ENCODE measurements at places on chromosomes 1 and 21. TPM values are rescaled to one million over a fixed set of nuclear protein-coding genes. Genes with fewer than 3 reads are reported as not detected.

The PLA2G2C gene
- 0.14 TPM for total RNA-seq

The IFI44L gene
- 1.8 TPM for total RNA-seq

DNA sequence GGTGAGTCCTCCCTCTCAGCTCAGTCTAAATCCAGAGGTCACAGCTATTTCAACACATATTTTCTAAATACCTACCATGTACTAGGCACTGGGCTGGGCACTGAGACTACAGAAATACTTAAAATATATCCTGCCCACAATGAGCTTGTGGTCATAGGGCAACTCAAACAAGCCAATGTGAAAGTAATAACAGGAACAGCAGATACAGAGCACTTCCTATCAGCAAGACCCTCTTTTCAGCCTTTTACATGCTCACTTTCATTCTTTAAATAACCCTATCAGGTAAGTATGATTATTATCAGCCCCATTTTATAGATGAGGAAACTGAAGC is 71.9 kb downstream of the CD34 start:
- peak overlapping the region; percentile 62 for H3K27ac ChIP-seq
- no peaks in the 10 kb centered on the region for H3K36me3 ChIP-seq
- DNase-seq: no peak
- H3K4me1 ChIP-seq: peaks cover 5% of the 10 kb centered on the region
- H3K27me3 ChIP-seq: no peaks in the 10 kb centered on the region
- H3K4me3 ChIP-seq: no peak overlapping the region

- no peak overlapping the region for H3K27ac ChIP-seq
- H3K36me3 ChIP-seq: peaks cover 14% of the 10 kb centered on the region
- no peak for DNase-seq
- no peaks in the 10 kb centered on the region for H3K4me1 ChIP-seq
- no peak overlapping the region for H3K4me3 ChIP-seq
These were observed 129.8 kb downstream of the PIK3R3 start for GRCh38 chr1:46002551-46003150.

The AUNIP gene
- not detected for total RNA-seq

The MROH9 gene
- not detected for total RNA-seq

DNA sequence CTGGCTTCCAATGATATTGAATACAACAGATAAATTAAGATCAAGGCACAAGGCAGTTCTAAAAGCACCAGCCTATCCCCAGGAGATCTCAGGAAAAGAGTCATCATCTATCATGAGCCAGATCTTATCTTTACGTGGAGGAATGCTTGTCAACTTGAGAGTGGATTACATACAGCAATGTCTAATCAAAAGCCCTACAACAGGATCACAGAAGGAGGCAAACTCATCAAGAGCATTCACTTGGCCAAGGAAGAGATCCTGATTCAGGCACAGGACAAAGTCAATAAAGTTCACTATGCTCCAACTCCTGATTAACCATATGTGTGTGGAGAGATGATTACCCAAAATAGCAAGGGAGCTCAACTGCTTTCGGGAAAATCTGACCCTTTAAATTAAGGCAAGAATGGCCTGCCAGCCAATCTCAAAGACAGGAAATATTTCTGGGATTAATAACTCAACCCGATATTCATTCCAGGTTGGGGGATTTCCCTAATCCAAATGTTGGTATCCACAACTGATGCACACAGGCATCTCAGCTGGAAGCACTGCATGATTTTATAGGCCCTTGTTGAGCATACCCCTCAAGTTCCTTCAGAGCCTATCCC is 33.7 kb downstream of the TBX15 start:
- no peak overlapping the region for H3K27ac ChIP-seq
- no peaks in the 10 kb centered on the region for H3K27me3 ChIP-seq
- DNase-seq: no peak
- H3K4me1 ChIP-seq: no peaks in the 10 kb centered on the region
- no peak overlapping the region for H3K4me3 ChIP-seq

- H3K4me3 ChIP-seq: peak within 1 kb of the TSS; percentile 85
- H3K27me3 ChIP-seq: peaks cover 33% of the 10 kb centered on the region
- H3K36me3 ChIP-seq: no peaks in the 10 kb centered on the region
- peaks cover 25% of the 10 kb centered on the region for H3K4me1 ChIP-seq
- peak within 1 kb of the TSS; percentile 75 for H3K27ac ChIP-seq
These were observed at the start of the genes FBXO2 and FBXO44 for GRCh38 chr1:11654137-11654938. TSS of gene FBXO2 (minus strand) at chr1:11654429. CDS start at chr1:11654340, 89 bp downstream. TSS of gene FBXO44 (plus strand) at chr1:11654877. CDS start at chr1:11655836, 959 bp downstream.

DNA sequence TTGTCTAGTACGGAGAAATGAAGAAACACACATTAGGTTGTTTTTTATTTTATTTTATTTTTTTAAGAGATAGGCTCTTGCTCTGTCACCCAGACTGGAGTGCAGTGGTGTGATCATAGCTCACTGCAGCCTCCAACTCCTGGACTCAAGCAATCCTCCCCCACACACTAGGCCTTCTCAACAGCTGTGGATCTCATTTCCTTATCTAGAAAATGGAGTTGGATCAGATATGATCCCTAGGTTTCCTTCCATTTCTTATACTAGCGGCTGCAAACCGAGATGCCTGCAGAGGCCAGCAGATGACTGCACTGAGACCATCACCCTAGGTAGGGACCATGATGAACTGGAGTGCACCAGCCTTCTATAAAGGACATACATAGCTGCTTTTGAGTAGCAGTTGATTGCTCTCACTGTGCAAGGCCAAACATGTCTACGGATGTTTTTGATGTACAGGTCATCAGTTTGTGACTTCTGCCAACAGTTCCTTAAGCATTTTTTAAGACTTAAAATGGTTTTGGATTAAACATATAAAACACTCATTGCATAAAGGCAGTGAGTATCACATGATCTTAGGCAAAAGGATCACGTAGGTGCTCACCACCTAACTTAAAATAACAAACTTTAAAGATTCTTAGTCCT is 11.4 kb upstream of the KLHL12 start:
- H3K4me1 ChIP-seq: no peaks in the 10 kb centered on the region
- H3K27me3 ChIP-seq: no peaks in the 10 kb centered on the region
- H3K27ac ChIP-seq: no peak overlapping the region
- DNase-seq: no peak
- H3K36me3 ChIP-seq: no peaks in the 10 kb centered on the region

The LORICRIN gene
- not detected for total RNA-seq

GRCh38 chr1:175174309-175175102 is 18.1 kb downstream of the KIAA0040 start:
- no peak overlapping the region for H3K4me3 ChIP-seq
- no peak for DNase-seq
- H3K36me3 ChIP-seq: no peaks in the 10 kb centered on the region
- no peak overlapping the region for H3K27ac ChIP-seq
- H3K4me1 ChIP-seq: peaks cover 8% of the 10 kb centered on the region

- H3K4me3 ChIP-seq: no peak overlapping the region
- no peaks in the 10 kb centered on the region for H3K4me1 ChIP-seq
- H3K27ac ChIP-seq: no peak overlapping the region
- DNase-seq: no peak
- H3K36me3 ChIP-seq: no peaks in the 10 kb centered on the region
- peaks cover 4% of the 10 kb centered on the region for H3K27me3 ChIP-seq
These were observed 83.5 kb upstream of the AKT3 start for GRCh38 chr1:243933495-243933894.

The DNAH14 gene
- total RNA-seq: 10.0 TPM

The GPR37L1 gene
- 0.55 TPM for total RNA-seq

- no peaks in the 10 kb centered on the region for H3K36me3 ChIP-seq
- no peaks in the 10 kb centered on the region for H3K27me3 ChIP-seq
- H3K27ac ChIP-seq: no peak overlapping the region
These were observed 133.6 kb downstream of the DPYD start for GRCh38 chr1:97787231-97787630.

GRCh38 chr1:48206371-48206770 is 16.1 kb upstream of the SLC5A9 start:
- no peaks in the 10 kb centered on the region for H3K27me3 ChIP-seq
- no peaks in the 10 kb centered on the region for H3K4me1 ChIP-seq
- H3K27ac ChIP-seq: no peak overlapping the region
- H3K4me3 ChIP-seq: no peak overlapping the region
- H3K36me3 ChIP-seq: no peaks in the 10 kb centered on the region

DNA sequence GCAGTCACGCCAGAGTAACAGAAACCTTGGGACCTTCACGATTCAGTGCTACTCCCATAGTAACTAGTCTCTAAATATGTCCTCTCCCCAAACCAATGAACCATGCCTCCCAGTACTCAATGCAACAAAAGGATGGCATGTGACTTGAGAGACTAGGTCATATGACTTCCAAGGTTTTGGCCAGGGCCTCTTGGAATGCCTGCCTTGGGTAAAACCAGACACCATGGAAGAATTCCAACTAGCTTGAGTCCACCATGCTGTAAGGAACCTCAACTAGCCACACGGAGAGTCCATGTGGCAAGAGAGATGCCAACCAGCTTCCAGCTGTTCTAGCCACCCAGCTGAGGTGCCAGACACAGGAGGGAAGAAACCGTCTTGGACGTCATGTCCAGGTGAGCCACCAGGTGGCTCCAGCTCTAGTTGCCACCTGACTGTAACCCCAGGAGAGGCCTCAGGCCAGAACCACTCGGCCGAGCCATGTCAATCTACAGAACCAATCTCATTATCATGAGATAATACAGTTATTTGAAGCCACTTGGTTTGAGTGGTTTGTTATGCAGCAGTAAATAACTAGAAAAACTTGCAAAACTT is 115.0 kb downstream of the SYF2 start:
- no peak overlapping the region for H3K27ac ChIP-seq
- H3K4me3 ChIP-seq: no peak overlapping the region
- DNase-seq: peak; percentile 59
- H3K36me3 ChIP-seq: no peaks in the 10 kb centered on the region

GRCh38 chr1:243733670-243734307 is 116.3 kb downstream of the AKT3 start:
- no peaks in the 10 kb centered on the region for H3K4me1 ChIP-seq
- H3K27ac ChIP-seq: no peak overlapping the region
- H3K36me3 ChIP-seq: no peaks in the 10 kb centered on the region
- H3K27me3 ChIP-seq: no peaks in the 10 kb centered on the region

The WDR77 gene
- 46.0 TPM for total RNA-seq

- H3K4me3 ChIP-seq: no peak overlapping the region
- peaks cover 17% of the 10 kb centered on the region for H3K27me3 ChIP-seq
- H3K36me3 ChIP-seq: no peaks in the 10 kb centered on the region
- DNase-seq: no peak
These were observed 500.4 kb downstream of the PTPRU start for GRCh38 chr1:29736582-29737188.

DNA sequence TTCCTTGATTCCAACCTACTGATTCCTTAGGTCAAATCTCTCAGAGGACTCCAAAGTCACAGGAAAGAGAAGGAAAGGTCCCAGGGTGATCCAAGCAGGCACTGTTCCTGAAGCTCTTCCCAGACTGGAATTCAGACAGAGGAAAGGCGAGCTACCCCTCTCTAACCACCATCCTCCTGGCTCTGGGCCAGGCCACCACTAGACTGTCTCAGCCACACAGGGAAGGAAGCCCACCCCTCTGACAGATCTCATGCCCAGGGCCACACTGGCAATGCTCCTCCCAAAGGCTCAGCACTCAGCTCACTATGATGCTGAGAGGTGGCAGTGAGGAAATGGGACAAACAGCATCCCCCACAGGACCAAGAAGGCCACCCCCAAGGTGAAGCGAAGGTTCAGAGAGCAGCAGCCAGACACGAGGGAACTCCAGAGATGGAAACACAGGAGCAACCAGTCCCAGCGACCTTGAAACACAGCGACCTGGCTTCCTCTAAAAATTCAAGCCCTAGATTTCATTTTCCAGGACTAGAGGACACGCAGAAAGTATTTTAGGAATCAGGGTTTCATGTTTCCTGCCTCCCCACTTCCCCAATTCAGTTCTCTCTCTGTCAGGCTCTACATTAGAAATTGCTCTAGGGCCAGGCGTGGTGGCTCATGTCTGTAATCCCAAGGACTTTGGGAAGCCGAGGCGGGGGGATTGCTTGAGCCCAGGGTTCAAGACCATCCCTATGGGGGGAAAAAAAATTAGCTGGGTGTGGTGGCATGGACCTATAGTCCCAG is 18.8 kb downstream of the PIK3C2B start:
- DNase-seq: no peak
- no peaks in the 10 kb centered on the region for H3K36me3 ChIP-seq
- H3K27ac ChIP-seq: peak overlapping the region; percentile 3
- H3K27me3 ChIP-seq: no peaks in the 10 kb centered on the region

DNA sequence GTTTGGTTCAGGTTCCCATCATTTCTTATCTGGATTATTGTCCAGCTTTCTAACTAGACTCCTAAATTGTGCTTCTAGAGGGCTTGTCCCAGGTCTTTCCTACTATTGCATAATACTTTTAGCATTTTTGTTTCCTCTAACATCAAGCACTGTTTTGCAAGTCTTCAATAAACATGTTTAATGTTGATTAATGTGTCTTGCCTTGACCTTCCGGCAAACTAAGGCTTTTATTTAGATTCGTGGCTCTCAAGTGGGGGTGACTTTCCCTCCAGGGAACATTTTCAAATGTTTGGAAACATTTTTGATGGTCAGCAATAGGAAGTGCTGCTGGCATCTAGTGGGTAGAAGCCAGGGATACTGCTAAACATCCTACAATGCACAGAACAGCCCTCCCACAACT is 90.7 kb downstream of the RPE65 start:
- H3K36me3 ChIP-seq: no peaks in the 10 kb centered on the region
- no peak overlapping the region for H3K27ac ChIP-seq
- H3K27me3 ChIP-seq: no peaks in the 10 kb centered on the region
- no peak overlapping the region for H3K4me3 ChIP-seq

DNA sequence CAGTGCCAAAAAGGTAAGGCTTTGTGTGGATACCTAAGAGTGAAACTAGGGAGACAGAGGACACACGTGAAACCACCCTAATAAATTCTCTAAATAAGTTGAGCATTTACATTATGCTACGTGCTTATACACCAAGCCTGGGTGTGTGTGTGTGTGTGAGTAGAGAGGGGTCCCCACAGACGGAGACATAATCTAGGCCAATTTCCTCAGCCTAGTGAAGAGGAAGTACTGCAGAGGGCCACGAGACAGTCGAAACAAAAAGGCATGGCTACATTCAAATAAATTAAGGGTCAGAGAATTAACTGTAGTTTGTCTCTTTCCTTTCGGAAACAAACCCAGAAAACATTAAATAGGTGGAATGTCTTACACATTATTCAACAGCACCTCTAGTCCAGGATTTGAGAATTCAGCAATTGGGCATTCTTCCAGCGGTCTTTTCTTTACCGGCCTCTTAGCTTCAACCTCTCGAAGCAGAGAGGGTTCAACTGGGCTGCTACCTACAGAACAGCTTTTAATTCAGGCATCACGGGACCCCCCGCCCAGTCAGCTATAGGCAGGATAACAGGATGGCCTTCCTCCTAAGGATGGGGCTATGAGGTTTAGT is 75.0 kb downstream of the DESI2 start:
- no peak for DNase-seq
- H3K36me3 ChIP-seq: no peaks in the 10 kb centered on the region
- H3K4me1 ChIP-seq: peaks cover 9% of the 10 kb centered on the region
- H3K27me3 ChIP-seq: peaks cover 7% of the 10 kb centered on the region

- no peak overlapping the region for H3K27ac ChIP-seq
- H3K27me3 ChIP-seq: peaks cover 46% of the 10 kb centered on the region
- no peaks in the 10 kb centered on the region for H3K36me3 ChIP-seq
- no peak for DNase-seq
These were observed 4.1 kb upstream of the DISP3 start for GRCh38 chr1:11474826-11475225.

The RAB3B gene
- total RNA-seq: 1.8 TPM

DNA sequence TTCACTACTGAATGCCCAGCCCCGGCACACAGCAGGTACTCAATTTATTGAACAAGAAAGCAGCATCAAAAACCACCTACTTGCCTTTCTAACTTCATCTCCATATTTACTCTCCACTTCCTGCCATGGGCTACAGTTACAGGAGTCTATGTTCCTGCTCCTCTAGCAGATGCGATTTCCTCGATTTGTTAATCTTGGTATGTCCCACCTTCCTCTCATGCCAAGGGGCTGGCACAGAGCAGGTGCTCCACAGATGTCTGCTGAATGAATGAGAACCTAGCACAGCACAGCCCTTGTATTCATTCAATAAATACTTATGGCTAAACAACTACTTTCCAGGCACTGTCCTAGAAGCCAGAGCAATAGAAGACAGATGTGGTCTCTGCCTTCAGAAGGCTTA is 12.2 kb downstream of the PAFAH2 start:
- H3K36me3 ChIP-seq: no peaks in the 10 kb centered on the region
- no peak overlapping the region for H3K4me3 ChIP-seq
- H3K4me1 ChIP-seq: no peaks in the 10 kb centered on the region
- no peaks in the 10 kb centered on the region for H3K27me3 ChIP-seq
- no peak overlapping the region for H3K27ac ChIP-seq
